CD4-positive, alpha-beta T cell treated with Interleukin-15 for 1 hour (primary cell): ENCODE measurements at places on chromosomes 3 and 15.

GRCh38 chr3:141764986-141765385 is 1.8 kb downstream of the GRK7 start:
- DNase-seq, result no peak

GRCh38 chr3:127035677-127036076 is 52.8 kb downstream of the PLXNA1 start:
- no peak for DNase-seq

DNA sequence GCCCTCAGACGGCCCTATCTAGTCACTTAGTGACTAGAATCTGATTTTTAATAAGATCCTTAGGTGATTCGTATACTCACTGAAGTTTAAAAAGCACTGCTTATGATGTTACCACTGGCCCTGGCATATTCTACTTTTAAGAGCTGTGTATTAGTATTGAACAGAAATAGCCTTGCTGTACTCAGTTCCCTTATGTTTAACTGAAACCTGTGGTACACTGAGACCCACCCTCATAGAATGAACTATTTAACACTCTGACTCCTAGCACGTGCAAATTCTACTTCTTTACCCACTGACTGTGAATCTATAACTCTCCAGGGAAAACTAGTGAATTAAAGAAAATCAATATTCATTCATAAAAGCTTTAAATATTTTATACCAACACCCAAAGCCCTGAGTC is 108.9 kb downstream of the CCNL1 start:
- DNase-seq, result no peak

DNA sequence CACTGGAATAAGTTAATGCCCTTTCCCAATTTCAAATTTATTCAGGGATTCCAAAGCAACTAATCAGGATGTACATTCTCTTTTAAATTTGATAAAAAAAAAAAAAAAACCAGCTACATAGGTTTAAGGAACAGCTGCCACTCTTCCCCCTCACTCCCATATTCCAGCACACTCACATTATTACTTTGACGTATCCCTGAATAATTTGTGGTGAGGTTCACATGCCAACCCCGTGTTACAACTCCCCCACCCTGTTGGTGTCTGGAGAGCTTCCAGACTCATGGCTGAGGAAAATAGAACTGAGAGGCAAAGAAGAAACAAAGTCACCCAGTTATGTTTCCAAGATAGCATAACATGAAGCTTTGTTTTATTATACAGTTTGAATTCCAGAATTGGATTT is 300.5 kb upstream of the MME start:
- DNase-seq, result no peak

- DNase-seq, result no peak
Measured at GRCh38 chr3:62415312-62415801, 42.0 kb upstream of the FEZF2 start.

DNA sequence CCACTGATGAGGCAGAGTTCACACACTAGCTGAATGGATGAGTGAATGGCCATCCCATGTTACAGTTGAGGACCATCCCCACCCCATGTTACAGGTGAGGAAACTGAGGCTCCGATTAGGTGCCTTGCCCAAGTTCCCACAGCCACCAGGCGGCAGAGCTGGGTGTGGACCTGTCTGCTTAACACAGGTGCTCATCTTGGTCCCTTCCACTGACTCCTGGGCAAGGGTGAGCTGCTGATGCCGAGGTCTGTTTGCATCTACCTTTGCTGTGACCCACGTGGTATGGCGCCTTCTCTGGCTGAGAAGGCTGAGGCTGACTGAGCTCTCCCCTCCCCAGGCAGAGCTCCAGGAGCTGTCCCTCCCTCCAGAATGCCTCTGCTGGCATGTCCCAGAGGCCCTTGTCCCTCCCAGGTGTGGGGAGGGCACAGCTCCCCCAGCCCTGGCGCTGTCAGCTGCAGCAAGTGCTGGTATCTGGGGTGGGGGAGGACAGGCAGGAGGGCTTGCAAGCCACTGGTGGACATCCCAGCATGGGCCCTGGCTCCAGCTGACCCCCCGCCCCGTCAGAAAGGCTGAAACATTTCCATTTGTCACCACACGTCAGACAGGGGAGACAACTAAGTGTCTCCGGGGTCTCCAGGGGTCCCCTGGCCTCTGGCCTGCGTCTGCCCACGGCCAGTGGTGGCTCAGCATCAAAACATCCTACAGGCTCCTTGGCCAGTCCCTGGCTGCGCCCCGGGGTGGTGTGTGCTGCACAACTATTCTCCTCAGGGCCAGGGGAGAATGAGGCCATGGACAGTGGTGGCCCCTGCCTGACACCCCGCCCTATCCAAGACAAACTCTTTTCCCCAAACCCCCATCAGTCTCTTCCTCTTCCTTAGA is 105.4 kb downstream of the ADCY5 start:
- DNase-seq, result no peak
